ENCODE measurements at places on chromosomes 3 and 15.

- no peak for DNase-seq
Observed at GRCh38 chr15:53978253-53978906, at the start of gene UNC13C. Gene UNC13C (plus strand): TSS chr15:53978441. CDS start chr15:54012904, 34,463 bp downstream.

GRCh38 chr3:36362973-36363372 is 17.3 kb upstream of the STAC start:
- DNase-seq: no peak

DNA sequence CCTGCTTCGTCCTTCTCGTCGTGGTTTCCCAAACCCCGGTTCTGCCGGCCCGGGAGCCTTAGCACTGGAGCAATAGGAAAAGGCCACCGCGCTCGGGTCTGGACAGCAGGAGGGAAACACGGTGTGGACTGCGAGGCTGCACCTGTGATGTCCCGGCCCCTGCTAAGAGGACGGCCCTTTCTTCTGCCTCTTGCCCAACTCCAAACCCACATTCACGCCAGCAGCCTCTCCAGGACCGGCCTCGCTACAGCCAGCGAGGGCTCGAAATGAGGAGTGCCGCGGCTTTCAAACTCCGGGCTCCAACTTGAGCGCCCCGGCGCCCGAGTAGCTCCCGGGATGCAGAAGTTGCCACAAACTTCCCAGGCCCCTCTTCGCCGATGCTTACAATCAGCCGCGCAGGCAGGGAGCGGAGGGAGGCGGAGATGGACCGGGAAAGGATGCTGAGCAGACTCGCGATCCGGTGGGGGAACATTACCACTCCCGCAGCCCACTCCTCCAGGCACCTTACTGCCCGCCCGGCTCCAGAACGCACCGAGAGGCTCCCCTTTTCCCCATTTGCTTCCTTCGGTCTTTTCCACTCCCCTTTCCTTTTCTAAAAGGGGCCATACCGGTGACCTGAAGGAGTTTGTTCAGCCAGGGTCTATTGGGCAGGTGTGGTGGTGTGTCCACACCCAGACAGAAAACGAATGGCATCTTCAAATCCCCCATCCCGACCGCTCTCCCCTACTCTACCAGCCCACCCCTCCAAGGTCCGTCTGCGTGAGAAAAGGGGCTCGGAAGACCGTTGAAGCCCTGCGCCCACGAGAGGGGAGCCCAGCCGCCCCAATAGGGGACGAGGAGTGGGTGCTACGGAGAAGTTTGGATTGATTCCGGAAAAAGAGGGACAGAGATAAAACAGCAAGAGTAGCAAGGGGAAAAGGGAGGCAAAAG is 18.8 kb upstream of the SATB1 start:
- peak; percentile 3 for DNase-seq

DNA sequence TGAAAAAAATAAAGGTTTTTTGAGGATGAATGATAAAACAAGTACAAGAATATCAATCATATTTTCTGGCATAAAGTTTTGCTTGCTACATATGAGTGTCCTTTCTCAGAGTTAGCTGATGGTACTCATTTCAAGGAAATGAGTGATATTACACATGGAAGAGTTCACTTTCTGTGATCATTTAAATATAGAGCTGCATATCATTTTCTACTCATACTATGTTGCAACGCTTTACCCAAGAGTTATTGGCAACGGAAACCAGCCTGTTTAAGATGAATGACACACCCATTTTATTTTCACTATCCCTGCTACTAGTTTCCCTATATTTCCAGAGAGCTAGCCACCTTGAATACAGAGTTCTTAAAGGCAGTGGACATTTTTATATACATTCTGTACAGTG is 35.4 kb upstream of the RBMS3 start:
- no peak for DNase-seq

GRCh38 chr3:11155341-11156025 is 1.2 kb downstream of the HRH1 start:
- DNase-seq: no peak

DNA sequence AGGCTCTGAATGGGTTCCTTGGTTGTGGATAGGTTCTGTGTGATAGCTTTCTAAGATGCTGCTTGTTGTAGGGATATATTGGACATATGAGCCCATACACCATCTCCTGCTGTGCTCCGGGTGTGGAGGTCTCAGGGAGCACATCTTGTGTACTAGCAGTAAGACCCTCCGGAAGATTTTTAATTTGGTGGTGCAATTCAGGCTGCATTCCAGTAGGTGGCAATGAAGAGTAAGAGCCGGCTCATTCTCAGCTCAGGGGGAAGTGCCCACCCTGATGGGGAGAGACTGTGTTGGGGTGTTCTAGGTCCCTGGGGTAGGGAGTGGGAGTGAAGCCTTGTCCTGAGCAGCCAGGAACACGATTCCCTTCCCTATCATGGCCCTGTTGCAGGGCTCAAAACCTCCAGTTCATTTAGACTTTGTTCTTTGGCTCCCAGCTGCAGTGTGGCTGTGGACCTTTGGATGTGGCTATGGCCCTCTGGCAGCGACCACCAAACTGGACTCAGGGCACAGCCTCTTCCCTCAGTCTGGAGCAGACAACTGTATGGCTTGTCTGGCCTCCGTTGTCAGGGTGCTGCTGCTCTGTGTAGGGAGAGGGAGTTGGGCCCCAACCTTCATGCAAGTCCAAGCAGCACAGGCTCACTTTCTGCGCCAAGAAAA is 104.7 kb downstream of the UNC13C start:
- DNase-seq: no peak

DNA sequence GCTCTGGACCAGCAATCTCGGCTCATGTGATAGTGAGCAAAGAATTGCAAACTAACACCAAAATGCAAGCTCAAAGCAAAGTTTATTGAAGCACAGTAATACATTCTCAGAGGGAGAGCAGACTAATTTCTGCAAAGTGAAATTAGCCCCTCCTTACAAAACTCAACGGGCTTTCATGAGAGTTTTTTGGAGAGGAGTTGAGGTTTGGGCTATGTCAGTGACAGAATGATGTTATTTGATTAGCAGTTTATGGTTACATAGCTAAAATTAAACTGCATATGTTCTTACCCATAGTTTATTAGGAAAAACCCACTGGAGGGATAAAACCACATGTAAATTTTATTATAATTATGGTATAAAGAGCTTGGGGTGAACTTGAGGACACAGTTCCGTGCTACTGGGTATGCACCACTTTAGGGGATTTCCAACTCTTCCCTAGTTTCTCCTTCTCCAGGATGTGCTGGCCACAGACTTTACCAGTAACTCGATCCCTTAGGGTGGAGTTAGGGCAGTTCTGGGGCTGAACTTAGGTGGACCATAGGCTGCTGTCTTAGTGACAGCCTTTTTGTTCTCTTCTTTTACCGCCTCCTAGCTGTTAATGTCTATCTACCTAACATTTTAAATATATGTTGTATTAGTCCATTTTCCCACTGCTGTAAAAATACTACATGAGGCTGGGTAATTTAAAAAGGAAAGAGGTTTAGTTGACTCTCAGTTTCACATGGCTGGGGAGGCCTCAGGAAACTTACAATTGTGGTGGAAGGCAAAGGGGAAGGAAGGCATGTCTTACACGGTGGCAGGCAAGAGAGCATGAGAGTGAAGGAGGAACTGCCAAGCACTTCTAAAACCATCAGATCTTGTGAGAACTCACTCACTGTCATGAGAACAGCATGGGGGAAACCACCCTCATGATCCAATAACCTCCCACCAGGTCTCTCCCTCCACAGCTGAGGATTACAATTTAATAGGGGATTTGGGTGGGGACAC is 8.9 kb upstream of the AADACL2 start:
- no peak for DNase-seq

DNA sequence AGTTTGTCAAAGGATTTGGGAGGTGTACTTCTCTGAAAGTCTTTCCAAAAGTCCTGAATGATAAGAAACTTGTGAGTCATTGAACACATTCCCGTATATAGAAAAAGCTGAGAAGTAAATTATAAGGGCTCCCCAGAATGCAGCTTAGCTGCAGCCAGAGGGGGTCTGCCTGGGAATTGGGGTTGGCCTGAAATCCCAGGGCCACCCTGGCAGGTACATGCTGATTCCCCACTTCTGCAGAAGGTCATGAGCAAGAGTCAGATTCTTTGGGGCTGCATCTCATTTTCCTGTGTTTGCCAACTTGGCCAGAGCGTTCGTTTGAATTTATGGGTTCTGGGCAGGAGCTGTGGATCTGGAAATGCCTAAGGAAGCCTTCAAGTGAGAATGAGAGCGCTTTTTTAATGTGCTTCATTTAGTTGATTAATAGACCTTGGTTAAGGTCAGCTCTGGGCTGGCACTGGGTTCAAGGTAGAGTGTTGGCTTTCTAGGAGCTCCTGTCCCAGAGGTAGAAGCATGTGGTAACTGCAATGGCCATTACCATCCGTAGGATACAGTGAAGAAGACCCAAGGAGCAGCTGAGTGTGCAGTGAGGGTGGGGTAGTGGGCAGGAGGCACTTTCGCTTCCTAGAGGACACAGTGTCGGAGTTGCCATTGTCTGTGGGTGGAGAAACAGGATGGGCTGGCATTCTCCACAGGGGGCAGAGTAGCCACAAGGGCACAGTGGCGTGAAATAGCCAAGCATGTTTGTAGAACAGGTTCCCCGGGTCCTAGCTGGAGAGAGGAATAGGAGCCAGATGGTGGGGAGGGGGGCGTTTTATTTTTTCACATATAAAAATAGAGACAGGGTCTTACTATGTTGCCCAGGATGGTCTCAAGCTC is 3.2 kb downstream of the SLC6A6 start:
- DNase-seq: no peak

- no peak for DNase-seq
Observed at GRCh38 chr15:63362196-63362595, 19.4 kb downstream of the CA12 start.

DNA sequence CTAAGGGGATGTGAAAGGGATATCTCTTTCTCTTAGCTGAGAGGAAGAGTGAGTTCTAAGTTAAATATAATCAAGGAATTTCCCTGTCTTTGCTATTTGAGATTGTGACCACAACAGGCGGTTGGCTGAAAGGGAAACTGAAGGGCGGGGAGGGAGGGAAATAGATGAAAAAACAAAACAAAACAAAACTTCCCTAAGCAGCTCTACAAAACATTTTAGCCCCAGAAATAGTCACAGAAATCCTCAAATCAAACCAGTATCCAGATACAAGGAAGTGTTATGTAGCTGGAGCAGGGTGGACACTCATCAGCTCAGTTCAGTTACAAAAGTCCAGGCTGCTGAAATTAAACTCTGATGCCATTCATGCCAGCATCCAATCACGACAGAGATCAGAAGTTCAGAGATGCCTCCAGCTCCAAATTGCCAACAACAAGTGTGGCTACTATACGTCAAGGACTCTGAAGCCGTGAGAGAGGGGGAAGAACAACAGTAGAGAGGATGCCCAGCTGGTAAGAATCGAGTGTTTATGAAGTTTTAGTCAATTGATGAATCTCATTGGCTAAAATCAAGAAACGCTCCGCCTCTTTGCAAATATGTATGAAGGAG is 319 bp upstream of the TP63 start:
- DNase-seq: no peak

GRCh38 chr3:12489832-12490231 is 5.6 kb downstream of the TSEN2 start:
- DNase-seq: no peak

GRCh38 chr15:43879386-43880355 is 52.9 kb downstream of the WDR76 start:
- DNase-seq: no peak

GRCh38 chr3:29751647-29752314 is 470.9 kb downstream of the RBMS3 start:
- DNase-seq: no peak

GRCh38 chr3:132231633-132232032 is 85.6 kb upstream of the ACP3 start:
- DNase-seq: no peak

GRCh38 chr15:78004919-78005634 is 72.4 kb downstream of the TBC1D2B start:
- no peak for DNase-seq

DNA sequence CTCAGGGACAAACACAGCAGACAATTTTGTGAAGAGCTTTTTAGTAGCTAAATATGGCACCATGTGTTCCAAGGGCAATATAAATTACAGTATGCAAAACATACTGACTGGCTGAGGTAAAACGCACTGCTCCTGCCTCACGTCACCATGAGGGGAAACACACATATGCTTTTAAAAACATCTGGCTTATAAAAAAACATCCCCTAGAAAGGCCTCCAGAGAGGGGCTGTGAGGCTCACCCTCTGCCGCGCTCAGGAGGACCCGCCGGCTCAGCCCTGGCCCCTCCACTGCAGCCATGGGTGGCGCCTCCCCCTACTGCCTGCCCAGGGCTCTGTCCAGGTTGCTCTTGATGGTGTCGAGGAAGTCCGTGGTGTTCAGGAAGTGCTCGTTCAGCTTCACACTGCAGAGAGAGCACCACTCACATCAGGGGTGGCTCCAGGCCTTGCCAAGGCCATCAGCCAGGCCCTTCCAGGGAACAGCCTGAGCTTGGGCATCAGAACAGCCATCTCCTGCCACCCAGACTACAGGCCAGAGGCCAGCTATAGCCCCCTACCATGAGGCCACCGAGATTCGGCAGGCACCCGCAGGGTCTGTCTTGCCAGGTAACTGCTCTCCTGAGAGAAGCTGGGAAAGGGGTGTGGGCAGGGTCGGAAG is 18.2 kb downstream of the IDH2 start:
- no peak for DNase-seq

DNA sequence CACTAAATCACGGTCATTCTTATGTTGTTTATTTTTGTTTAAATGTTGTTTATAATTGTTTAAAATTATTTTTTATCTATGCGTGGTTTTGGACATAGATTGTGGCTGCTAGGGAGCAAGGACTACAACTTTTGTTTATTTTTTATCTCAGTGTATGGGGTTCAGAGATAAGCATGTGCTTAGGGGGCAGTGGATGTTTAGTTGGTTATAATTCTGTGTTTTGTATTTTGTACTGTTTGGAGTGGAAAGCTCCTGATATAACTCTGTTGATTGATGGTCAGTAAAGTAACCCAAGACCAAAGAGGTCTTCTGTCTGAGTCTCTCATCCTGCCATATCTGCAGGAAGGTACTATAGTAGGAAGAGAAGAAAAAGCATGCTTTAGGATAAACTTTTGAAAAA is 36.5 kb upstream of the NPHP3 start:
- DNase-seq: no peak

- DNase-seq: no peak
Observed at GRCh38 chr3:8279886-8280550, 221.6 kb upstream of the LMCD1 start.

DNA sequence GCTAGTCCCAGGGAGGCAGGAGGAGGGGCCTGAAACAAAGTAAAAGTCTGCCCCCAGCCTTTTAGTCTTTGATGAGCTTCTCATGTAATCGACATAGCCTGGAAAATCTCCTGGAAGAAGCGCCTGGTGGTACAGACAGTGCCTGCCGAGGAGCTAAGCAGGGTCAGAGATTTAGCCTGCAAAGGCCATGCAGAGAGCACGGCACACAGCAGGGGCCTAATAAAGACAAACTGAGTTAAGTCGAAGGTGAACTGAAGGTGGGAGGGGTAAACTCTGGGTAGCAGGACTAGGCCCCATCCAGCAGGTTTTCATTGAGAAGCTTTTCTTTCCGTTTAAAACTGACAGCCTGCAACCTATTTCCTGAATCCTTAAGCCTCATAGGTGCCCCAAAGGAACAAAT is 115.5 kb upstream of the ABHD17C start:
- DNase-seq: no peak

DNA sequence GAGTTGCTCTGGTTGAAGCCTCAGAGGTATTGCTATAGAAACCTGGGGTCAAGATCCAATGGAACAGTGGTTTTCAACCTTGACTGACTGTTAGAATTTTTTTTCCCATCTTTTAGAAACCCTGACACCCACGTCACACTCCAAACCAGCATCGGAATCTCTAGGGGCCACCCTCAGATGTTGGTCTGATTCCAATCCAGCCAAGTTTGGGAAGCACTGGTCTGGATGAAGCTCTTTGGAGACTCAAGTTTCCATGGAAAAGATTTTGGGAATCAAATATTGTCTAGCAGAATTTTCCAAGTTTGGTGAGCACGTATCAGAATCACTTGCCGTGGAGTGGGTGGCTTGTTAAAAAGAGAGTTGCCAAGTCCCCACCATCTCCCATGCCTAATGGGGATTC is 103.8 kb downstream of the THSD4 start:
- no peak for DNase-seq

Data from stimulated activated CD8-positive, alpha-beta memory T cell treated with anti-CD3 and anti-CD28 coated beads, Interleukin-4, amount 100 ng/mL, for 1 hour (primary cell).